ENCODE measurements at places on chromosomes 2 and 18.
A peak's percentile ranks its signal among the peaks of the same experiment; 100 is the strongest.

- DNase-seq: peak; percentile 18
These were observed 29.9 kb upstream of the AGAP1 start for GRCh38 chr2:235463893-235464292.

DNA sequence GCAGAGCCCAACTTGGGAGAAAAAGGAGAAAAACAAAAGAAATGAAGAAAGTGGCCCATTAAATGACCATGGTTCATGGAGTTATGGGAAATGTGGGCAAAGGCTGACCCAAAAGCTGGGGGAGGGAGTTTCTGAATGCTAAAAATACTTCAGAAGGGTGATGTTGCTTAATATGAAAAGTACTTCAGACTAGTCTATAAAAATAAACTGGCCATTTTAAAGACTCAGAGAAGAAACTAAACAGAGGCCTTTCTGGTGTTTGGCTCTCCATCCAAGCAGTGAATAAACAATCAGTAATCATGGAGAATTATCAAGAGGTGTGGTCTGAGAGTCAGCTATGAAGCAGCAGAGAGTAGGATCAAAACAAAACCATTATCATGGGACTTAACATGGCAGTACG is 160.8 kb upstream of the MAPRE2 start:
- no peak for DNase-seq

- no peak for DNase-seq
These were observed 102.6 kb downstream of the TNS1 start for GRCh38 chr2:217900010-217900779.

DNA sequence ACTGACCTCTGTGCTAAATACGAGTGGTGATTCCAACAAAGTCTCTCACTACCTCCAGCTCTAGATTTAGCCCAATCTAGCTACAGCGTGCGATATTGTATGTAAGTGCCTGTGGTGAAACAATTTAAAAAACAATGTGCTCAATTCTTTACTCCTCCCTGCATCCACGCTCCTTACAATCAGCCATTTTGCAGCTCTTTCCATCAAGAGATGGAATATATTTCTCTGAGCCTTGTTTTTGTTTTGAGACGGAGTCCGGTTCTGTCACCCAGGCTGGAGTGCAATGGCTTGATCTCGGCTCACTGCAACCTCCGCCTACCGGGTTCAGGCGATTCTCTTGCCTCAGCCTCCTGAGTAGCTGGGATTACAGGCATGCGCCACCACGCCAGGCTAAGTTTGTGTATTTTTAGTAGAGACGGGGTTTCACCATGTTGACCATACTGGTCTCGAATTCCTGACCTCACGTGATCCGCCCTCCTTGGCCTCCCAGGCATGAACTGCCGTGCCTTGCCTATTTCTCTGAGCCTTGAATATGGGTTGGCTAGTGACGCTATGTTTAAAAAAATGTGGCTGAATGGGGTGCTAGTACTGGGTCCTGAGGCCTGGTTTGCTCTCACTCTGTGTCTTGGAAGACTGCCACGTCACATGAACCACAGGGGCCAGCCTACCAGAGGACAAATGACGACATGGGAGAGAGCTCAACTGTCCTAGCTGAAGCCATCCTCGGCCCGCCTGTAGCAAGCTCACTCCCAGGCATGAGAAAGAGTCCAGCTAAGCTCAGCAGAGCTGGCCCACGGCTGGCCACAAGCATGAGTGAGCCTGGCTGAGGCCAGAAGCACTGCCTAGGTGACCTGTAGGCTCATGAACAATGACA is 14.8 kb downstream of the WDFY1 start:
- DNase-seq: peak; percentile 85

All from psoas muscle (tissue), 8 donors.